C1 segment of cervical spinal cord (tissue), 14 donors: ENCODE measurements at places on chromosomes 12 and 14.

DNA sequence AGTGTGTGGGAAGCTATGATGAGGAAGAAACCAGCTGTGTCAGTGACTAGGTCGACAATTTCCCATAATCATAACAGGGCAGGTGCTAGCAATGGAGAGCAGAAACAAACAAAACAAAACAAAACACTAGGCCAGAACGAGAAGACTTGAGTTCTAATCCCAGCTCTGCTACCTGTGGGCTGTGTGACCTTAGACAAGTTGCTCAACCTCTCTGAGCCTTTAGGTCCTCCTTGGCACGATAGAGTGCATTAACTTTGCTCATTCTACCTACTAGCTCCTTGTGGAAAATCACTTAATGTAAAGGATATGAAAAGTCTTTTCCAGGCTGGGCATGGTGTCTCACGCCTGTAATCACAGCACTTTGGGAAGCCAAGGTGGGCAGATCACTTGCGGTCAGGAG lies 11.2 kb downstream of the HHIPL1 start:
- no peak for DNase-seq

GRCh38 chr12:52178984-52179383 lies 12.8 kb downstream of the KRT80 start:
- no peak for DNase-seq

DNA sequence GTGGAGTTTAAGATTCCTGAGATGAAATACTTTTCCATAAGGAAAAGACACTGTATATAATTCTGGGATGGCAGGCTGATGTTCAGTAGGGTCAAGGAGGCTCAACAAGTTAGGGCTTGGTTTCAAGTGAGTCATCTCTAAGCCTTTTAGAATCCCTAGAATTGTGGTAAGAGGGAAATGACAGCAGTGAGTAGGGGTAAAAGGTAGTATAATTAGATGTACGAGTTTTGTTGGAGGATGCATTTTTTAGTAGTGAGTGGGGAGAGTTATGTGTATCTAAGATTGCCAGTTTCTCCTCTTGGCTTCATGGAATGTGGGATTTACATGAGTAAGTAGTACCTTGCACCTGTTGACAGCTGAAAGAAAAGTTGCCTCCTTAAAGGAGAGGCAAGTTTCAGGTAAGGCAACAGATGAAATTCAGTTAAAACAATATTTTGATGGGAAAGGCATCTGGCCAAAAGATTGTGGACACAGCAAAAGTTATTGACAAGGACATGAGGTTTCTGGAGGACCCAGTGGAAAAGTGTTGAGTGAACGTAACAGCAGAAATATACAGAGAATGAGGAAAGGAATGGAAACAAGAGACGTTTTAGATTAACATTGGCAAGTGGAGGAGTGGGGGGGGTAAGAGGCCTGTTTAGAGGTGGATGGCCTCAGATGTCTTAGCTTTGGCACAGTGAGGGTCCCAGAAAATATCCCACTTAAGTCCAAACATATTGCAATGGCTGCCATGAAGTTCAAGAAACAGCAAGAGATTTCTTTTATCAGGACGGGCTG lies 21.8 kb downstream of the LMO3 start:
- no peak for DNase-seq

- DNase-seq, result no peak
Measured at GRCh38 chr14:61080591-61081010, 99.6 kb downstream of the SLC38A6 start.

- DNase-seq, result no peak
Measured at GRCh38 chr12:8781381-8782127, 40.9 kb upstream of the A2ML1 start.

DNA sequence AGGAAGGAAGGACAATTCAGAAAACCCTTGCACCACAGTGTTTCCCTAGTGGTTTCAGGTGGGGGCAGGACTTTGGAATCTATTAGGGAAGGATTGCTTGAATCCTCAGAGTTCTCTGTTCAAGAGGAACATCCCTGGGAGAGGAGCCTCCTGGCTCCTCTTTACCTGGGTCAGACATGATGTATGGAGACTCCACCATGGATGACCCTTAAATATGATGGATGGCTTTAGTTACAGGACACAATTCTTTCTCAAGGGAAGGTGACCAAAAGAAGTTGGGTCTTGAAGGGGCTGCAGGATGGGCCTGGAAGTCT lies 396.6 kb downstream of the NRXN3 start:
- DNase-seq, result no peak

DNA sequence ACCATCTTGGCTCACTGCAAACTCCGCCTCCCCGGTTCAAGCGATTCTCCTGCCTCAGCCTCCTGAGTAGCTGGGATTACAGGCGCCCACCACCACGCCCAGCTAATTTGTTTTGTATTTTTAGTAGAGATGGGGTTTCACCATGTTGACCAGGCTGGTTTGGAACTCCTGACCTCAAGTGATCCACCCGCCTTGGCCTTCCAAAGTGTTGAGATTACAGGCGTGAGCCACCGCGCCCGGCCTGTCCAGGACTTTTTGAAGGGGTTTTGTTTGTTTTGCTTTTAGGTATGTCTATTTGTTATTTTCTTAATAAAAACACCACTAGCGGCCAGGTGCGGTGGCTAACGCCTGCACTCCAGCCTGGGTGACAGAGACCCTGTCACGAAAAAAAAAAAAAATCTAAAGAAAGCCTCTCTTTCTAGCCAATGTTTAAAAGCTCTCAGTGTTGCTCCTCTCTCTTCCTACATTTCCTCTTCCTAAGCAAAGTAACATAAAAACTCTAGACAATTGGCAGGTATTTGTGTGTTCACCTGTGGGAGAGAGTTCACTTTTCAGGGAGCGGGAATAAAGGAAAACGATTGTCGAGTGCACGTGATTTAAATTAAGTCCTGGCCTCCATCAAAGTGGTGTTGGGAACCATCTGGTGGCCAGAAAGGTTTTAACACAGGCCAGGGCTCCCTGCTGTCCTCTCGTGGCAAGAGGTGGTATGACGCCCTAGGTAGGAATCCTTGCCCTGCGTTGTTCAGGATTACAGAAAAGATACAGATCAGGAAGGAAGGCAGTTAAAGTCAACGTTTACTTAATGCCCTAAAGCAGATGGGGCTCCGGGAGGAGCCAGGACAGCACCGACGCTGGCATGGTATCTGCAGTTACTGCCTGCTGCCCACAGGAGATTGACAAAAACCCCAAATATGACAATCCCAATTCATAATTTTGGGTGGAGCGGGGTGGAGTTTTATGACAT lies 36.2 kb upstream of the ATP23 start:
- DNase-seq, result peak; percentile 57

DNA sequence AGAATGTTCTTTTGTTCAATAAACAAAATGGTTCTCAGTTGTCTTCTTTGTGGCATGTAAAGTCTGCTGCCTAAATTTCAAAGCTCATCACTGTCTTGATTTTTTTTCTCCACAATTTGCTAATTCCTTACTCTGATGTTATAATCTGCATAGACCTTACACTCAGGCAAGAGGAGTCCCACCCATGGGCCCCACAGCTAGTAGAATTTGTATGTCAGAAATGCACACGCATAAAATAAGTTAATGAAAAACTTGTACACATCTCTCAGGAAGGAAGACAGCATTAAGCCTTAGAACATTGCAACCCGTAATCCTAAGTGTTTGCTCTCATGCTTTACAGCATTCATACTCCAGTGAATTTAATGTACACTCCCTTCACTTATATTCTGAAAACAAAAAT lies 280.8 kb downstream of the ATXN7L3B start:
- no peak for DNase-seq

- DNase-seq, result no peak
Measured at GRCh38 chr14:60647081-60647836, 2.0 kb downstream of the SIX1 start.

DNA sequence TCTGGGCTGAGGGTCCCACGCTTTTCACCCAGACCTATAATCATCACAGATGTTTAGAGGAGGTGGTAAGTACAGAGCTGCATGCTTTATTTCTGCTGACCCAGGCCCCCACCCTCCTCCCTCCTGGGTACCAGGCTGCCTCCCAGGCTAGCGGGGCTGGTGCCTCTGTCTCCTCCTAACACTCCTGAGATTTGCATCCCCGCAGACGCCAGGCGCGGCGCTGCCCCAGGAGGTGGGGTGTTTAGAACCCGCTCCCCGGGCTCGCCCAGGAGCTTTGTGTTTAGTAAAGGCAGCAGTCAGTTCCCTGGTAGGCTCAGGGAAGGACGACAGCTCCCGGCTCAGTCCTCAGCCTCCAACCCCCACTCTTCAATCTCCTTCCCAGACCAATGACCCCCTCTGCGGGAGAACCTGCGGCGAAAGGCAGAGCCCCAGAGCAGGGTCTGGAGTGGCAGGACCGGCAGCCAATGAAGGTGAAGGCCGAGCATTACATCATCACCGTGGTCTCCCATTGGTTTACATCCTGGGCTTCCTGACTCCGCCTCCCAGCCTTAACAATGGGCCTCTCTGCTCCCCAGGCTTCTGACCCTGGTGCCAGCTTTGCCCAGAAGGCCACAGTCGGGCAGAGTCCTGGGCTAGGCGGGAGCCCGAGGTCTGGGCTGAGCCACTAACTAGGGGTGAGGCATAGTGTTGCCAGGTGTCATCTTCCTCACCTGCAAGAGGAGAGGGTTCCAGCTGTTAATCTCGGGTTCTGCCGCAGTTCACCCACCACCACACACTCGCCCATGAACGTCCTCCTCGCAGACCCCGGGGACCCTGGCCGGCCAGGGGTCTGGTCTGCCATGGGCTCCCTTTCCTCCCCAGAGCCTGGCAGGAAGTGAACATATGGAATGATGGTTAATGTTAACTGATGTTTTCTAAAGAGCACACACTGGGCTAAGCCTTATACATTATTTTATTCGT lies 57.5 kb downstream of the CALM1 start:
- DNase-seq, result peak; percentile 71

DNA sequence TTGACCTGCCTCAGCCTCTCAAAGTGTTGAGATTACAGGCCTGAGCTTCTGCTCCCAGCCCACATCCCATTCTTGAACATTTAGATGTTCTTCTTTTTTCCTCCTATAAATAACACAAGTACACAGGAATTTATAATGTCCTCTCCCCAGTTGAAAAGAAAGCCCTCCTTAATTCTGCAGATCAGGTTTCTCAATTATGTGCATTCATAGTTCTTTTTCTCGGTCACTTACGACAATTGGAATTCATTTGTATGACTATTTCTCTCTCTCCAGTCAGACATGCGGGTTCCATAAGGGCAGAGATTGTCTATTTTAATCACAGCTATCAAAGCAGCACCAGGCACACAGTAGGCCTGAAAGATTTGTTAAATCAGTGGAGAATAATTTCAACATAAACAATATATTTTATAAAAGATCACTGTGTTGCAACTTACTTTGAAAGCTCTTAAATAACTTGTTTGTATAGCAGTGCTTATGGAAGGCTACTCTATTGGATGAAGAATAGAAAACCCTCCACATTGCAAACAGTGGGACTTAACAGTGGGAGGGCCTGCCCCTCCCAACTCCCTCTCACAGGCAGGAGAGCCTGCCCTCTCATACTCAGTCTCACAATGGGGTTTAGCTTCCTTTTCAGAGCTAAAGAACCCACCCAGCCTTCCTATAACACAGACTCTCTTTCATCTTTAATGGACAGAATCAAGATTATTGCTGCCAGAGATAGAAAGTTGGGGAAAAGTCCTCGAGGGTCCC lies 84.1 kb upstream of the TRAF3 start:
- no peak for DNase-seq

DNA sequence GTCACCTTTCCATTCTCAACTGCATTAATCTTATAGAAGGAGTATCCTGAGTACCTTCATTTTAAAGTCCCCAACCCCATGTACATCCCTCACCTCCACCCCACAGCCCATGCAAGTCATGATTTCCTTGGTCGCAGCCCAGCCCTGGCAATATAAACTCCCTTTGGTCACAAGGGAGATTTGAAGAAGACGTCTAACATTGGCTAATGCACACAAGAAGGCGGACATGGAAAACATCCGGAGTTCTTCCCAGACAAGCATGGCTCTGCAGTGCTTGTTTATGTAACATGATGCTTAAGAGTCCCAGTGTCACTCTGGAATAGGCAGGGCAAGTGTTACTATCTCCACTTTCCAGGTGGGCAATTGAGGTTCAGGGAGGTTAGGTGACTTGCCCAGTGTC lies 277.6 kb downstream of the DPF3 start:
- DNase-seq, result no peak

GRCh38 chr14:80269353-80269925 lies 58.1 kb upstream of the DIO2 start:
- no peak for DNase-seq

DNA sequence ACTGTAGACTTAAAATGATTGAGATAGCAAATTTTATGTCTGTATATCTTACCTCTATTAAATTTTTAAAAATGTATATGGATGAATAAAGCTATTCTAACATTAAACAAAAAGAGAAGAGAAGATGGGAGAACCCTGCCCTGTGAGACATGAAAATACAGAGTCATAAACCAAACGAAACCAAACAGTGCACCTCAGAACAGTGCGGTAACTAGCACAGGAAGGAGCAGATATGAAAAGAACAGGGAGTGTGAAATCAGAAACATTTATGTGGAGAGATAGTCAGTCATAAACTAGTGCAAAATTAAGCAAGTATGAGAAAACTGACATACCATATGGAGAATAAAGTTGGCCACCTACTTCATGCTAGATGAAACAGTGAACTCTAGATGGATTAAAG lies 135.1 kb downstream of the ERC1 start:
- DNase-seq, result no peak

DNA sequence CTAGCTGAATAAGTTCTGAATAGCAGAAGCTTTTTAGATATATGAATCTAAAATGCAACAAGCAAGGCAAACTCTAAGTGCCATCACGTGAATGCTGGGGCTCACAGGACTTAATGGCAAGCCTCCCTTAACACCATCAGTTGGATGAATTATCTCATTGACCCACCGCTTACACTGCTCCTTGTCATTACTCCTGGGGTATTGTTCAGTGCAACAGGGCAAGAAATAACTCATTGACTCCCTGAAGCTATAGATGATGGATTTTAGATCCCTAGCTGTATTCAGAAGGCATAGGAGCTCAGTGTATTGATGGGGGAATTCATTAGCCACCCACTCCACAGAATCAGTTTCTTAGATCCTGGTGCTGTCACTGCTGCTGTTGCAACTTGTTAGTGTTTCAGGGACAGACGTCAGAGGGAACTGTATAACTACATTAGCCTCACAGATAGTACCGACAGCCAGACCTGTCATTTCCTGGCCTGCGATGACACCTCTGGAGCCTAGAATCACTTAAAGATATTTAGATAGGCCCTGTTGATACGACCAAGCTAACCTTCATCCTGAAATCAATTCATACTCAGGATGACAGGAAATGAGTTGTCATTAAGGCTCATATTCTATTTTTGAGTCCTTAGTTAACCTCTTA lies 735.3 kb downstream of the DIO2 start:
- no peak for DNase-seq

- DNase-seq, result no peak
Measured at GRCh38 chr12:92942905-92943304, 13.8 kb upstream of the EEA1 start.

- DNase-seq, result no peak
Measured at GRCh38 chr14:89166633-89167032, 250.4 kb downstream of the FOXN3 start.

DNA sequence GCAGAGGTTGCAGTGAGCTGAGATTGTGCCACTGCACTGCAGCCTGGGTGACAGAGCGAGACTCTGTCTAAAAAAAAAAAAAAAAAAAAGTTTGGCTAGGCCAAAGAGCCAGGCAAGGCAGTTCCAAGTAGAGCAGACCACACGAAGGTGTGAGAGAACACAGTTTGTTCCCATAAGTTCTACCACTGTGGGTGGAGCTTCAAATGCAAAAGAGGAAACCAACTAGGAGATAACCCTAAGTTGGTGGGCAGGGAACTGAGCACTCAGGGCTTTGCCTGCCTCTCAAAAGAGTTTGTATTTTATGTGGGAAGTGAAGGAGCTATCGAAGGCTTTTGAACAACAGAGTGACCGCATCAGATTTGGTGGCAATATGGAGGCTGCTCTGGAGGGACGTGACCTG lies 15.1 kb downstream of the SOCS2 start:
- DNase-seq, result no peak
